ENCODE measurements at places on chromosomes 7 and 10. TPM values are rescaled to one million over a fixed set of nuclear protein-coding genes. Genes with fewer than 3 reads are reported as not detected.

The LLCFC1 gene
- total RNA-seq: not detected

The ENO4 gene
- total RNA-seq: not detected

The PSMA2 gene
- 58.4 TPM for total RNA-seq

The NKX2-3 gene
- total RNA-seq: not detected

The C10orf143 gene
- total RNA-seq: 1.8 TPM

The USP6NL gene
- total RNA-seq: 14.7 TPM

The STEAP1B gene
- 1.8 TPM for total RNA-seq

The GBX1 gene
- total RNA-seq: not detected

The C10orf67 gene
- total RNA-seq: 0.31 TPM

The CTAGE4 gene
- 2.0 TPM for total RNA-seq
